ENCODE measurements at places on chromosomes 12 and 14.

DNA sequence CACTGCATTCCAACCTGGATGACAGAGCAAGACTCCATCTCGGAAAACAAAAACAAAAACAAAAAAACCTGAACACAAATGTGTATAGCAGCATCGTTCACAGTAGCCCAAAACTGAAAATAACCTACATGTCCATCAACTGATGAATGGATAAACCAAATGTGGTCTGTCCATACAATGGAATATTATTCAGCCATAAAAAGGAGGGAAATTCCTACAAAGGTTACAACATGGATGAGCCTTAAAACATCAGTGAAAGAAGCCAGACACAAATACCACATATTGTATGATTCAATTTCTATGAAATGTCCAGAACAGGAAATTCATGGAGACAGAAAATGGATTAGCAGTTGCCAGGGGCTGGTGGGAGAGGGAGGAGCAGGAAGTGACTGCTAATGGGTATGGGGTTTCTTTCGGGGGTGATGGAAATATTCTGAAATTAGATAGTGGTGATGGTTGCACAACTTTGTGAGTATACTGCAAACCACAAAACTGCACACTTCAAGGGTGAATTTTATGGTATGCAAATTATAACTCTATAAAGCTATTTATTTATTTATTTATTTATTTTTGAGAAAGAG, 4.0 kb downstream of the MYL2 start:
- DNase-seq, result no peak

DNA sequence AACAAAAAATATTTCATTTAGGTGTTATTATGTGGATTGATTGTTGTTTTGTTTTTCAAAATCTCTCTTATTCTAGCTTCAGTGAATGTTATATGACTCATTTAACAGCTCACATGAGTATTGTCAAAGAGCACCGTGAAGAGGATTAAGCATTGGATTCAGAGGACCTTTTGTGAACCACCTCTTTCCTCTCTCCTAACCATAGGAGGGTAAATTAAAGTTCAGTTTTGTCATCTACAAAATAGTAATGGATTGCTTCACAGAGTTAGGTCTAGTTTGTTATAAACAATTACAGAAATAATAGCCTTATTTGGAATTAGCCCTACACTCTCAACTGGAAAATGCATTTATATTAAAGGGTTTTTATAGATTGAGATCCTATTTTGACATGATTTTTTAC, 962 bp upstream of the KERA start:
- DNase-seq, result no peak

- DNase-seq, result no peak
Measured at GRCh38 chr12:22981711-22982110, 356.7 kb downstream of the ETNK1 start.

DNA sequence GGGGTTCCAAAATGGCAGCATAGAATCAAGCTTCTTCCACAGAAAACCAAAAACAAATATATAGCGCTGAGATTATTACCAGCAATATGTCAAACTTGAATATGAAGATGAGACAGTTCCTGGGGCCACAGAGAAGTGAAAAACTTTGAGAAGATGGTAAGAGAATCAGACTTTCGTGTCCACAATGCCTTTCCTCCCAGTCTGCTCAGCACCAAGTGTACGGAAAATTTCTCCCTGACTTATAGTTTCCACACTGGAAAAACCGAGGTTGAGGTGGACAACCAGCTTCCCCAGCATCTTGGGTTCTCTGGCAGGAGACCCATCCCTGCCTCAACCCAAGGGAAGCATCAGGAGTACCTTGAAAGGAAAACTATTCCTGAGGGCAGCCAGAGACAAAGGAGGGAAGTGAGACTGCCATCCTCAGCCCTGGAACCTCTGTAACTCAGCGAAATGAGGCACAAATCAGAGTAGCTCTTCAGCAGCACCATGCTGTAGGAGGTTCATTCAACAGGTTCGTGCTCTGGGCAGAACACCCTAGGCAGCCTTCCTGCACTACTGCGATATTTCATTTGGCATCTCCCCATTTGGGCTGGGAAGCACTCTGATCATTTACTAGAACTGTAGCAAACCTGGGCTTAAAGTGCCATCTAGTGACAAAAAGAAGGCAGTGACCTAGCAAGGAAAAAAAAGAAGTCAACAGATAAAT, 52.4 kb upstream of the CAPRIN2 start:
- DNase-seq, result no peak

- DNase-seq, result no peak
Measured at GRCh38 chr12:95790033-95790916, at the start of gene NTN4. NTN4 (minus strand) TSS chr12:95790764; CDS start chr12:95790309, 455 bp downstream.
